T-helper 2 cell treated with Interferon-gamma antibody and Interleukin-4, amounts not matched to agents 5 μg/mL and 100 μg/mL, for 36 hours (primary cell): ENCODE measurements at places on chromosomes 6 and 20.

GRCh38 chr6:137808191-137808590 is 58.9 kb upstream of the TNFAIP3 start:
- DNase-seq, result no peak

DNA sequence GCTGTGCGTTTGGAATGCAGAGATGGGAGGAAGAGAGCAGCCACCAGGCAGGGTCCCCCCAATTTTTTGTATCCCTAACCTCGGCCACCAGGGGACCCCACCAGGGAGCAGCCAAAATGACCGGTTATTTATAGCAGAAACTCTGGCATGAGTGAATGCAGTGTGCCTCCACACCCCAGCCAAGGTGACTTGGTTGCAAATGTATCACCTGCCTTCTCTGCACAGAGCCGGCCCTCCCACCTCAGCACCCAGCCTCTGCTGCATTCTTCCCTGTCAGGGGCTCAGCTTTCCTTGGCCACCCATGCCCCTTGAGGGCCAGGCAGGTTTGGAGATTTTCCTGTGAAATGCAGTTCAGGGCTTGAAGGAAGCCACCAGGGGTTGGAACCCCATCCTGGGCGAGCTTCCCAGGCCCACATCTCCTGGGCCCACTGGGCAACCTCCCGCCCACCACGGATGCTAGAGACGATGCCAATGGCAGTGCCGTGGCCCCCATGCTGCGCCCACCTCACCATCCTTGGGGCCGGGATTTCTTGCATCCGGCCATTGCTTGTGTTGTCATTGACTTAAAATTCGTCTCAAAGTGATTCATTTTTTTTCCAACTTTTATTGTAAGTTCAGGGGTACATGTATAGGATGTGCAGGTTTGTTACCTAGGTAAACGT is 291.6 kb downstream of the TAF4 start:
- DNase-seq, result no peak

DNA sequence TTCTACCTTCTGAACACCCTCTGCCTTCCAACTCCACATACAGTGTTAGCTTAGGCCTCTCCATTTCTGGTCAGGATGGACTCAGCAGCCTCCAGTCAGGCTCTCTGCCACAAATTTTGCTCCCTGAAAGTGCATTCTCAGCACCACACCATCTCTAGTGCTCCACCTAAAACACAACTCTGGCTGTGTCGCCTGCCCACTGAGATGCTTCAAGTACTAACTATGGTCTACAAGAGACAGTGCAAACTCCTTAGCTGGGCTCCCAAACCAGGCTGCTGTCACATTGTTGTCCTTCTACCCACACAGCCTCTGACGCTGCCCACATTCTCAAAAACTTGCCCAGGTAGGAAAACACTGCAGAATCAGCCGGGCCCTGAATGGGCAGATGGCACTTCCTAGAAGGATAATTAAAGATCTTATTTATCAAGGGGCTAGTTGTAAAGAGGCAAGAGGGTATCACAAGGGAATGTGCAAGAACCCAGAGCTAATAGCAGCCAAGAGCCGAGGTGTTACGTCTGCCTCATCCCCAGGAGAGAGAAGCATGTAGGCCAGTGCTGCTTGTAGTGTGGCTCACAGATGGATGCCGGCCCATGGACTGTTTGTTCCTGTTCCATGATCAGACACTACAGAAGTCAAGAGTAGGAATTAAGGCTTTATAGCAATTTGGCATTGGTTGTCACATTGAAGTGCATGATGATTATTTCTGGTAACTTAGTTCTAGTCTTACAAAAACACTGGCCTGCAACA is 189.7 kb downstream of the LRFN2 start:
- no peak for DNase-seq

DNA sequence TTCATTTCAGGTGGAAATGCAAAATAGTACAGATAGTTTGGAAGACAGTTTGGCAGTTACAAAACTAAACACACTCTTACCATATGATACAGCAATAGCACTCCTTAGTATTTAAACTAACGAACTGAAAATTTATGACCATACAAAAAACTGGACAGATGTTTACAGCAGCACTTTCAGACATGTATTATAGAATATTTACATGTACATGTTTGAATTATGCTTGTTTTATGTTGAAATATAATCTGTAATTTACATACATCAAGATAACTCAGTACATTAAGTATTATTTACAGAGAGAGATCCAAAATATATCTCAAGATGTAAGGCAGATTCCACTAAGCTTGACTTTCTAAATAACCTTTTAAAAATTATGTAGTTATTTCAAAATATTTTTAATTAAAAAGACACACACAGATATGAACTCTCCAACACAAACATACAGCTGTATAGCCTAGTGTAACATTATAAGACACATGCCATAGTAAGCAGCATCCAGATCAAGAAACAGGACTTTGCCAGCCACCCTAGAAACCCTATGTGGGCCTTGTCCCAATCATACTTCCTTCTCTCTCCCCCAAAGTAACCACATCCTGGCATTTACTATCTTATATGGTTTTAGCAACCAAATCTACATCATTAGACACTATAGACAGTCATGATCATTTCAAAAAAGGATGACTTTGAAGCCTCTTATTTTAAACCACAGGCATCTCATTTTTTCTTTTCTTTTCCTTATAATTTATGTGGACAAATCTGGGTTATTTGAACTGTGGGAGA is 82.2 kb downstream of the MAN1A1 start:
- no peak for DNase-seq

GRCh38 chr6:160139420-160139851 is 17.8 kb downstream of the SLC22A1 start:
- no peak for DNase-seq

- no peak for DNase-seq
These were observed 391.8 kb upstream of the MMS22L start for GRCh38 chr6:97674802-97675201.

- DNase-seq, result no peak
These were observed 16.3 kb downstream of the ROS1 start for GRCh38 chr6:117409420-117409819.

DNA sequence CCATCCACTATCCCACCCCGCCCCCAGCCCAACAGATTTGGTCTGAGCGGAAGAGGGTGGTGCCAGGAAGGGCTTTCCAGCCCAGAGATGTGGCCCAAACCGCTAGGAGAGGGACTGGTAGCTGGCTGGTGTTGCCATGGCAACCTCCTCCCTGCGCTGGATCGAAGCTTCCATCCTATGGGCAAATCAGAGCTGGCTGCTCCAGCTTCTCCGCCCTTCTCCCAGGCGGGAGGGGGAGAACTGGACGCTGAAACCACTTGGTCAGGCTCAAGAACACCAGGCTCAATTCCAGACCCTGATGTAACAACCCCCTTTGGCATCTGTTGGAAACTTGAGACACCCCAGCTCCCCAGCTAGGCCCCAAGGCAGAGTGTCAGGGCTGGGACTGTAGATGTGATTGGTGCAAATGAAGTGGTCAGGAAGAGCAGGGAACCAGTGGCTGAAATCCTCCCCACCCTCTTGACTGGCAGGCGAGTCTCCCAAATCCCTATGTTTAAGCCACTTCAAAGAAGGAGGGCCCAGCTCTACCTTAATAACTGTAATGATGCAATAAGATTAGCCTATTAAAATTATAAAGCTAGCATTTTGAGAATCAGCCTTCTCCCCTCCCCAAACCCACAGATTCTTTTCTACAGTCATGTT is 4.2 kb downstream of the RIMS4 start:
- no peak for DNase-seq

- DNase-seq, result no peak
These were observed 23.4 kb upstream of the DEFB125 start for GRCh38 chr20:64026-64603.

GRCh38 chr20:54980103-54980960 is 504.9 kb downstream of the DOK5 start:
- DNase-seq, result no peak

GRCh38 chr6:88380083-88380482 is 213.9 kb upstream of the CNR1 start:
- DNase-seq, result no peak

DNA sequence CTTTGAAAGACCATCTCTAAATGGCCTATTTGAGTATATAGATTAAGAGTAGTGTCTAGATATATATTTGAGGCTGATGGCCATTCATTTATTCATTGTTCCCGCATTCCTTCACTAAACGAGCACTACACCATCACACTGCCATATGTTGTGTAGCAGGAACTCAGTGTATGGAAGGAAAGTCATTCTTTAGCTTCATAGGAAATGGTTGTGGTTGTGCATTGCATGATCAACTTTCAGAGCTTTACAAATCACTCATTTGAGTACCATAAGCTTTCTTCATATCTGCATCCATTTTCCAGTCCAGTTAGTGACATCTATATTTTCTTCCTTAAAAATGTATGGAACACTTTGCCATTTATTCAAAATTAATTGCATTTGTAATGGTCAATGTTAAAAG is 97.9 kb downstream of the ARID1B start:
- no peak for DNase-seq

- DNase-seq, result no peak
These were observed 700 bp downstream of the DTD1 start for GRCh38 chr20:18588574-18588933.

GRCh38 chr20:34300256-34300806 is 2.8 kb downstream of the AHCY start:
- no peak for DNase-seq

DNA sequence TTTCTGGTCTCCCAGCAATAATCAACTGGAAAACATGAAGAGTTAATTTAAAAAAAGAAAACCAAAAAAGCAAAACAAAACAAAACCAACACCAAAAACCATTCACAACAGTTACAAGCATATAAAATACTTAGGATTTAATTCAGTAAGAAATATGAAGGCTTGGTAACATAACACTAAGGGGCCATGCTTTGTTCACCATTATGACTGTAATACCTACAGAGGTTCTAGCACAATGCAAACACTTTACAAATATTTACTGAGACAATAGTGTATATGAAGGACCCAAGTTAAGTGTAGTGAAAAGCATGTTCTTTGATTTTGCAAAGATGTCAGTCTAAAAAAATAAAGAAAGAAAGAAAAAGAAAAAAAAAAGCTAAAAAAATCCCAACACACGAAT is 109.8 kb upstream of the EMILIN3 start:
- no peak for DNase-seq

GRCh38 chr20:43138061-43138770 is 51.5 kb downstream of the PTPRT start:
- no peak for DNase-seq
